ENCODE measurements at places on chromosomes 7 and 10.

- no peak for DNase-seq
Observed at GRCh38 chr10:77946084-77946483, 19.5 kb upstream of the DLG5 start.

- DNase-seq, result no peak
Observed at GRCh38 chr10:15223174-15223573, 54.7 kb upstream of the NMT2 start.

- DNase-seq, result no peak
Observed at GRCh38 chr10:24891823-24892222, 60.6 kb downstream of the PRTFDC1 start.

DNA sequence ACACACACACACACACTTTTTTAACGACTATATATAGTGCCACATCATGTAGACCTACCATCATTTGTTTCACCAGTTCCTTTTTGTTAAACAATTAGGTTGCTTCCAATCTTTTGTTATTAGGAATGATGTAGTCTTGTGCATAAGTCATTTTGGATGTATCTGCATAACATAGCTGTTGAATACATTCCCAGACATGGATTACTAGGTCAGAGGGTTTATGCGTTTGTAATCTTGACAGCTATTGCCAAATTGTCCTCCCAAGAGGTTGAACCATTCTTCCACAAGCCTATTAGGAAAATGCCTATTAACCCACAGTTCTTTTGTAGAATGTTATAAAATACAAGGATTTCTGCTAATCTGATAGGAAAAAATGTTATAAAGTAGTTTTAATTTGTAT is 87.3 kb downstream of the PALS2 start:
- DNase-seq, result no peak

- DNase-seq, result no peak
Observed at GRCh38 chr10:31926160-31926559, 2.5 kb downstream of the ARHGAP12 start.

DNA sequence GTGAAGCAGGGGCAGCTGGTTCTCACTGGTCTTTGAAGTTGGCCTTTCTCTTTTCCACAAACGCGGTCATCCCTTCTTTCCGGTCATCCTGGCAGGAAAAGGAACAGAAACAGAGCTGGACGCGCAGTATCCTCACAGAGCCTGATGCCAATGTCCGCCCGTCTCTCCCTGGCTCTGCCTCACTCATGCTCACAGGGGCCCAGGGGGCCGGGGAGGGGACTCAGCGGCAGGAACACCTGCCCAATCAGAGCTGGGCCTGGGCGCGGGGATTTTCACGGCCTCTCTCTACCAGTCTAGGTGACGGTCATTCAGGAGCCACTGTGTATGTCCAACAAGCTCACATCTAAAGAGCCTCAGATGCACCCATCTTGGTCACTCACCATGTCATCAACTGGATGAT is 5.0 kb upstream of the FUOM start:
- no peak for DNase-seq

DNA sequence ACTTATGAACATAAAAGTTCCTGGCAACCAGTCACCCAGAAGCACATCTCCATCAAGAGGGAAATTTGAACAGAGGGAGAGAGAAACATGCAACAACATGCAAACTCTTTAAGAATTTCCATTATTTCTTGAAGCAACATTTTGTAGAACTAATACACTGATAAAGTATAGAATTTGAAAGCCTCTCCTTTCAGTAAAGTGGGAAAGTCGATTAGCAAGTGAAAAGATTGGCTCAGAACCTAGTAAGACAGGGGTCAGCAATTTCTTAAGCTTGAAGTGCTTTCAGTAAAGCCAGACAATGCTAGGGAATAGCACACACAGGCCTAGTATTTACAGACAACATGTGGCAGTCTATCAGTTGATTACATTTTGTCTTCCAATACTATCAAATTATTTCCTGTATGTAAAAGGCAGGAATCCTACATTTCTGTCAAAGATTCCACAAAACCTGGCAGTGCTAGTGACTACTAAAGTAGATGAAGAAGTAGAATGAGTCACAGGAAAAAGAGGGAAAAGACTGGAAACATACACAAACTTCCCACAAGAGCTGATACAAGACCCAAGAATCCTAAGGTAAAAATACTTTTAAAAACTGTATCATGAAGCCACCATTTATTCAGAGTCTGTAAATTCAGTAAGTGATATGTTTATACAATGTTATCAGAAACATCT is 25.2 kb downstream of the DNAJC1 start:
- DNase-seq, result no peak

DNA sequence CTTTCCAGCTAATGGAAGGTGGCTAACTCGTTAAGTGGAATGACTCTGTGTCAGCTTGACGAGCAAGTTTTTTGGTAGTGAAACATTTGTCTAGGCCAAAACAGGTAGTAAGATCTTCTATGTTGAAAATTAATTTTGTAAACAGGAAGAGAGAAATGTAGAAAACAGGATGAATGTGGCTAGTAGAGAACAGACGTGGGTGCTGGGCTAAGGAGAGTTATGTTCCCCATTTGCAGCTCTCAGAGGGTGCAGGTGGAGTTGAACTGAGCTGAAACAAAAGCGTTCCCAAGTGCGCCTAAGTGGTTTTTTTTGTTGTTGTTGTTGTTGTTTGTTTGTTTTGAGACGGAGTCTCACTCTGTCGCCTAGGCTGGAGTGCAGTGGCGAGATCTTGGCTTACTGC is 59.5 kb upstream of the SRPK2 start:
- DNase-seq, result no peak

GRCh38 chr7:26278770-26279169 is 12.9 kb upstream of the SNX10 start:
- no peak for DNase-seq

DNA sequence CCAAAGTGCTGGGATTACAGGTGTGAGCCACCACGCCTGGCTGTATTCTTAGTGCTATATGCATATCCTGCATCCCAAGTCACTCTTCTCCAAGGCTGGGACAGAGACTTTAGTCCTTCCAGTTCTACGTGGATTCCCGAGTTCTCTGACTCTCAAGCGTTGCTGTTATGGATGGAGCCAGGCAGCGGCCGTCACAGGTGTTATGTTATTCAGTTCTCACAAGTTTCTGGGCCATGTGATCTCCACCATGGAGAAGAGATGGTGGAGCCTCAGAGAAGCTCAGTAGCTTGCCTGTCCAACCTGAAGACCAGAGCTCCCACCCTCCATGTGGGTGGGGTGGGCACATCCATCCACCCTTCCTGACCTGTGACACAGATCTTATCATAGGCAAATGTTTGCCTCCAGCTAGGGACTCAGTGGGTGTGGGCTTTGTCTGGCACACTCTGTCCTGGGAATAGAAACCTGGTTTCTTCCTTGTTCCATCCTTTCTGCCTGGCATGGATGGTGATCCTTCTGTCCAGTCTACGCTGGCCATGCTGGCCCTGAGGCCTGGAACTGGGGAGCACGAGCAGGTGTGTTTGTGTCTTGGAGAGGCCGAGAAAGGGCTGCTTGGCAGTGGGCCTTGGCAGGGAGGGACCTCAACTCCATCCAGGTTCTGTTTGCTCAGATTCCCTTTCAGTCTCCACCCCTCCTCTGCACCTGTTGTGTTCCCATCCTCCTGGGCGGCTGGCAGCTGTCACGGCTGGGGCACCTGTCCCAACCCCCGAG is 55.3 kb downstream of the NEURL1 start:
- no peak for DNase-seq

- no peak for DNase-seq
Observed at GRCh38 chr7:116139007-116139406, 71.3 kb upstream of the TES start.

- no peak for DNase-seq
Observed at GRCh38 chr10:356452-356851, 221.2 kb downstream of the ZMYND11 start.

DNA sequence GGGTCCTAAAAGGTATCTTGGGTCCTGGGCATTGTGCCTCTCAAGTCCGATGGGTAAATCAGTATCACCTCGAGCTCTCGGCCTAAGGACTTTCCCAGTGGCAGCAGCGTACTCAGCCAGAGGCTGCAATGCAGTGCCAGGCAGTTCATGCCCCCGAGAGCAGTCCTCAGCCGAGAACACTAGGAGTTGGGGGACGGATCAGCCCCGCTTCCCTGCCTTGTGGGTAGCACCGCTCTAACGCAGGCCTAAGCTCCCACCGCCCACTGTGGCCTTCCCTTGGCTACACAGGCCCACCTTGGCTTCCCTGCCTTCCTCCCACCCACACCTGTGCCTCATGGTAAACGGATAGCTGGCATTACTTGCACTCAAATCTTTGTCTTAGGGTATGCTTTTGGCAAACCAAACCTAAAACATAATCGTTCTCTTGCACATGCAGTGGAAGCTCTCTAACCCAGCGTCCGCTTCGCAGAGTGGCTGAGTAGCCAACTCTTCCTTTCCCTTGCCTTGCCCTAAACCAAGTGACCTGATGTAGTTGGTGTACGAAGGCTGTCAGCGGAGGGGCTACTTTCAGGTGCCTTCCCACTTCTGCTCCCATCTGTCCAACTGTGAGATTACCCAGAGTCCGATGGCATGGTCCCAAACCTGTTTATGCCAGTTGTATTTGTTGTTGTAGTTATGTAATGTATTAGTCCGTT is 73.2 kb upstream of the CHST15 start:
- DNase-seq, result no peak

DNA sequence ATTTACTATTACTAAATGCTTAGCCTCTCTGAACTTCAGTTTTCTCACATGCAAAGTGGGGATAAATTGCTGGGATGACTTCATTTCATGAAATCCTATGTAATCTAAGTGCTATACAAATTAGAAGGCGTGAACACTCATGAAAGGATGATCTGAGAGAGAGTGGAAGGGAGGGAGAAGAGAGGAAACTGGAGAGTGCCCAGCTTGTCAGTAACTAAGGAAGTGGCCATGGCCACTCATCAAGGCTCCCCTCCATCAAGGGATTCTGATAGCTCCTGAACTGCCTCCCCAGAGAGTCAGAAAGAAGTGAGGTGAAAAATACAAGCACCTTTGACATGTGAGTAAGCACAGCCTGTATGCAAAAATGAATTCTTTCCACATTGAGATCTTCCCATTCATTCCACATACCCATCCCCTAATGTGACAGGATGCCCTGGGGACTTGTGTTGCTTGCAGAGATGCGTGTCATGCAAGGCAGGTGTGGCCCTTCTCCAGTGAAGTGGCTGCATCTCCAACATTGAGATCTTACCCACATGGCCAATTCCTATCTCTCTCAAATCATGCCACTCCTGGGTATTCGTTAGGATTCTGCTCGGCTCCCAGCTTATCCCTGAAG is 76.5 kb upstream of the ITPRID1 start:
- DNase-seq, result no peak

Measured in stimulated activated CD8-positive, alpha-beta memory T cell treated with anti-CD3 and anti-CD28 coated beads, Interleukin-4, amount 100 ng/mL, for 1 hour (primary cell).